Spleen (tissue), 13 donors: ENCODE measurements at places on chromosomes 12 and 14. TPM values are rescaled to one million over a fixed set of nuclear protein-coding genes. Genes with fewer than 3 reads are reported as not detected.

GRCh38 chr12:132812631-132813305, 15.9 kb downstream of the GOLGA3 start:
- no peak overlapping the region for H3K27ac ChIP-seq
- H3K27me3 ChIP-seq: no peaks in the 10 kb centered on the region
- no peaks in the 10 kb centered on the region for H3K4me1 ChIP-seq
- peaks cover 93% of the 10 kb centered on the region for H3K36me3 ChIP-seq

DNA sequence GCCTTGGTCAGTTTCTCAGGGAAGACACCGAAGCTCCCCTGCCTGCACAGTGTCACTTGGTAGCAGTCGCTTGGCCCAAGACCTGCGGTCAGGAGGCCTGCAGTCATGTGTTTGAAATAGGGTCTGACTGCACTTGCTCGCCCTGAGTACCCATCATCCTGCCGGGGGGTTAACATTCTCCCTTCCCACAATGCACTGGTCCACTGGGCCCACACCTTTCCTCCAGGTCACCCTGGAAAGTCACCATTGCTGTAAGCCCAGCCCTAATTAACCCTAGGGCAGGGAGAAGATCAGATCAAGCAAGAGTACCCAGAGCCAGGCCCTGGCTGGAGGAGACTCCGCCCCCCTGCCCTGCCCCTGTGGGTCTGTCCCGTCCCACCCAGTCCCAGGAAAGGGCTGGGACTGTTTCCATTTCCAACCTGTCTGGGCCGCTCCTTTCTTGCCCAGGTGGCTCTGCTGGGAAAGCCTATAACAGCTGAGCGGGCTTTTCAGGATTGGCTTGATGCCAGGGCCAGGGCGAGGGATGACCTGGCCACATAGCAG, 87.1 kb downstream of the ZFP36L1 start:
- no peak overlapping the region for H3K27ac ChIP-seq
- no peaks in the 10 kb centered on the region for H3K36me3 ChIP-seq
- DNase-seq: no peak
- no peaks in the 10 kb centered on the region for H3K27me3 ChIP-seq

TMEM132C gene
- total RNA-seq: 0.34 TPM

GRCh38 chr12:131529196-131530040, 181.5 kb upstream of the SFSWAP start:
- peaks cover 4% of the 10 kb centered on the region for H3K4me1 ChIP-seq
- H3K4me3 ChIP-seq: no peak overlapping the region
- H3K27me3 ChIP-seq: no peaks in the 10 kb centered on the region
- H3K36me3 ChIP-seq: no peaks in the 10 kb centered on the region
- DNase-seq: no peak

DNA sequence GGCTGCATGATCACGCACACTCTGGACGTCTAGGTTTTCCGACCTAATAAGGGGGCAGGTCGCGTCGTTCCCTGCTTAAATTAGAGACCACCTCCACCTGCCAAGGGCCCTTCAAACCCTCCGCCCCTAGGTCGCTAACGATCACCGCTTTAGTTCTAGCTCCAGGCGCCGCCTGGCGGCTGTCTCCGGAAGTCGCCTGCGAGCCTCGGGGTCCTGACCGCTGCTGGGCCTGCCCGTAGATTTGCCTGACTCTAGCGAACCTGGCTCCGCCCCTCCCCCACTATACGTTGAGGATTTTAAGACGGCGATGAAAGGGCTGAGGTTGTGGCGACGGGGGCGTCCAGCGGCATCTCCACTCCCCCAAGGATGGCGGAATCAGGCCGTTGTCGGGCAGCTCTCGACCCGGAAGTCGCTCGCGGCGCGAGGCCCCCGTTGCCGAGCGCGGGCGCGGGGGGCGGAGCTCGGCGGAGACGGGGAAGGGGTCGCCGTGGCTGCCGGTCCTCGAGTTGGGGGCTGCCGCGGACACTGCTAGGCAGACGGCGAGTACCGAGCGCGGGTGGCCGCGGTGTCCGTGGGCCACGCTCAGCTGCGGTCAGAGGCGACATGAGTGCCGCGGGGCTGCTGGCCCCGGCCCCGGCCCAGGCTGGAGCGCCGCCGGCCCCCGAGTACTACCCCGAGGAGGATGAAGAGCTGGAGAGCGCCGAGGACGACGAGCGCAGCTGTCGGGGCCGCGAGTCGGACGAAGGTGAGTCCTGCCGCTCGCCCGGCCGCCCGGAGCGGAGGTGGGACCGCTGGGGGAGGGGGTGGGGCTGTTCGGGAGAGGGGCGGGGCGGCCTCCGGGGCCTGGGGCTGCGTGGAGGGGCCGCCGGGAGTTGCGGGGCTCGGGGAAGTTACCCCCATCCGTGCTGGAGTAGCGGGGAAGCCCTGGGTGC, at the start of gene SUDS3:
Gene SUDS3 (plus strand): TSS at position 467 of the 932 bp plus-strand sequence. CDS start 137 bp downstream, at position 604.
- H3K4me3 ChIP-seq: peak within 1 kb of the TSS; percentile 95
- peaks cover 30% of the 10 kb centered on the region for H3K36me3 ChIP-seq
- H3K4me1 ChIP-seq: peaks cover 51% of the 10 kb centered on the region
- peak within 1 kb of the TSS; percentile 92 for H3K27ac ChIP-seq
- DNase-seq: peak; percentile 98

SYNE3 gene
- 27.2 TPM for total RNA-seq

FAM177A1 gene
- total RNA-seq: 33.4 TPM

GRCh38 chr14:65731933-65732506, 319.5 kb downstream of the FUT8 start:
- peaks cover 21% of the 10 kb centered on the region for H3K36me3 ChIP-seq
- no peak overlapping the region for H3K4me3 ChIP-seq
- no peaks in the 10 kb centered on the region for H3K4me1 ChIP-seq
- DNase-seq: no peak
- no peaks in the 10 kb centered on the region for H3K27me3 ChIP-seq
- H3K27ac ChIP-seq: no peak overlapping the region

PDE3A gene
- total RNA-seq: 4.9 TPM

MYF5 gene
- total RNA-seq: not detected

PROX2 gene
- 0.41 TPM for total RNA-seq

RAB2B gene
- total RNA-seq: 29.8 TPM

- H3K36me3 ChIP-seq: no peaks in the 10 kb centered on the region
- DNase-seq: no peak
- H3K4me3 ChIP-seq: no peak overlapping the region
- H3K27me3 ChIP-seq: no peaks in the 10 kb centered on the region
- no peaks in the 10 kb centered on the region for H3K4me1 ChIP-seq
- no peak overlapping the region for H3K27ac ChIP-seq
Measured at GRCh38 chr12:95395696-95396095, 78.3 kb upstream of the METAP2 start.

DNA sequence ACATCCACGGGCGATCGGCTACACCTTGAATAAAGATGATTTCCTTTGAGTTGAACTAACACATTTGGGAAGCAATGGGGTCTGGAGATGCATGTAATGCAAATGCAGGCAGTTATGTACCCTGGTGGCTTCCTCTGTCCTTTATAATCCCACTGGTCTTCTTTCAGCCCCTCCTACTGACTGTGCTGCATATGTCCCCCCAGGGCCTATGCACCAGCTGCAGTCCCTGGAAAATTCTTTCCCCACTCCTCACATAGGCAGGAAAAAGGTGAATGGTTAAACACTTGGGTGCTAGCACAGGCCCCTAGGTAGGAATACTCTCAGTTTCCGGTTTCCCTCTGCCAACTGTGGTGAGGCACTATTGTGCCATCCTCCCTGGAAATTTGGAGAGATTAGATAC, 294.8 kb upstream of the SOX5 start:
- no peaks in the 10 kb centered on the region for H3K27me3 ChIP-seq
- H3K27ac ChIP-seq: no peak overlapping the region
- H3K36me3 ChIP-seq: no peaks in the 10 kb centered on the region
- H3K4me1 ChIP-seq: no peaks in the 10 kb centered on the region
- no peak overlapping the region for H3K4me3 ChIP-seq
- no peak for DNase-seq

SIX6 gene
- total RNA-seq: not detected

CIDEB gene
- total RNA-seq: 75.1 TPM

DNA sequence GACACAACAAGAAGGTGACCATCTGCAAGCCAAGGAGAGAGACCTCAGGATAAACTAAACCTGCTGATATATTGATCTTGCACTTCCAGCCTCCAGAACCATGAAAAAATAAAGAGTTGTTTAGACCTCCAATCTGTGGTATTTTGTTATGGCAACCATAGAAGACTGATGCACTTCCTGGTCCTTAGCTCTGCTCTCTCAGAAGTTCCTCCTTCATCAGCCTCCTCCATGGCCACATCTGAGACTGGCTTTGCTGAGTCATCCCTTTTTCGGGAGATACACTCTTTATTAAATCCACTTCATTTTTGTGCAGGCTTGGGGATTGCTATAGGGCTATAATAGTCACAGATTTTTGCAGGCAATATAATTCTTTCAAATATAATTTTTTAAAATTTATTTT, 89.6 kb upstream of the ATF7IP start:
- H3K4me1 ChIP-seq: peaks cover 29% of the 10 kb centered on the region
- H3K27me3 ChIP-seq: no peaks in the 10 kb centered on the region
- no peak overlapping the region for H3K4me3 ChIP-seq
- DNase-seq: no peak

TDP1 gene
- 27.0 TPM for total RNA-seq

DNA sequence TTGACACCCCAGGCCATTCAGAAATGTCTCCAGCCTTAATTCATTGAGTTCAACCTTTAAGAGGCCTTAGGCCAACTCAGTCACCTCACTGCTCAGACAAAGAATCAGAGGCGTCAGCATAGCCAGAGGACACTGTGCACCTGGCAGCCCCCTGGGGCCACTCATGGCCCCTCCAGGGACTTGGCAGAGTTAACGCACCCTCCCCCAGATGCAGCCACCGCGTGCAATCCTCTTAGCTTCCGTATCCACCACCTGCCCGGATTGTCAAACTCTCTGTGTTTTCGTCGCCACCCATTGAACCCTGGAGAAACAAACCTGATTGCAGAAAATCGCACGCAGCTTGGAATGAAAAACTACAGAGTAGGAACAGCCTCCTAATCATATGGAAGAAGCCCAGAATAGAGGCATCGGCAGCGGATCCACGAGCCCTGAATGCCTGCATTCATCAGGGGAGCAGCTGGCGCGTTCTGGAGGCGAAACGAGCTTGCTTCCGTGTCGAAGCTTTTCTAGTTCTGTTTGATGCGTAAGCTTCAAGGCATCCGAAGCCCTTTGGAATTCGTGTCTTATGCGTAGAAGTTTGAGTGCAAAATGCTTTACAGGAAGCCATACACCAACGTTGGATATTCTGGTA, 22.4 kb downstream of the BRI3BP start:
- H3K27ac ChIP-seq: no peak overlapping the region
- H3K27me3 ChIP-seq: no peaks in the 10 kb centered on the region
- H3K4me1 ChIP-seq: no peaks in the 10 kb centered on the region
- H3K4me3 ChIP-seq: no peak overlapping the region
- no peak for DNase-seq

DNA sequence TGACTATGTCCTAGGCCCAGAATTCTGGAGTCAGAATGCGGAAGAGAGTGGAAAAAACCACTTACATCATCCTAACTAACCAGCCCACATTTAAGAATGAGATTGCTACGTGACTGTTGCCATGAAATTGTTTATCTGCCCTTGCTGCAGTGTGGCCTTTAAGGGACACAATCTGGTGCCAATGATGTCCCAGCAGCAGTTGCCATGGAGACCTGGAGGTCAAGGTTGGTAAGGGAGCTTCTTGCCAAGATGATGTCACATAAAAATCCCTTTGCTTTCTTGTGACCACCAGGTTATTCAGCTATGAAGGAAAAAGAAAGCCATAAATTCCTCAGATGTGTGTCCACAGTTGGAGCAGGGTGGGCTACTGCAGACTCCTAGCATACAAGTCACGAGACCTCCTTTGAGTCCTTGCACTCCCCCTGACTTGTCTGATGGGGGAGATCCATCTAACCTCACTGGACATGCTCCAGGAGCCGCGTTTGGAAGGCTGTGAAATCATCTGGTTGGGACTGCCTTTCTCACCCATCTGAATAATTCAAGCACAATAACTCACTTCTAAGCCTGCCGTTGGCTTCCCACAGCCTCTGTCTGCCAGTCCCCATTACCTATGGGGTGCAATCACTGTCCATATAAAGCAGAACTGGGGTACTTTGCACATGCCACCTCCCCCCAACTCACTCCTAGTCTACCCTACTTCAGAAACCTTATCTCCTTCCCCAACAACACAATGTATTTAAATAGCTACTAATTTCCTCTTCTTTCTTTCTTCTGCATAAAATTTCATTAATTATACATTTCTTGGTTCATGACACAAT, 165.6 kb downstream of the ZFP36L1 start:
- no peak overlapping the region for H3K27ac ChIP-seq
- no peak overlapping the region for H3K4me3 ChIP-seq
- no peaks in the 10 kb centered on the region for H3K36me3 ChIP-seq
- no peak for DNase-seq

C14orf39 gene
- not detected for total RNA-seq

DNA sequence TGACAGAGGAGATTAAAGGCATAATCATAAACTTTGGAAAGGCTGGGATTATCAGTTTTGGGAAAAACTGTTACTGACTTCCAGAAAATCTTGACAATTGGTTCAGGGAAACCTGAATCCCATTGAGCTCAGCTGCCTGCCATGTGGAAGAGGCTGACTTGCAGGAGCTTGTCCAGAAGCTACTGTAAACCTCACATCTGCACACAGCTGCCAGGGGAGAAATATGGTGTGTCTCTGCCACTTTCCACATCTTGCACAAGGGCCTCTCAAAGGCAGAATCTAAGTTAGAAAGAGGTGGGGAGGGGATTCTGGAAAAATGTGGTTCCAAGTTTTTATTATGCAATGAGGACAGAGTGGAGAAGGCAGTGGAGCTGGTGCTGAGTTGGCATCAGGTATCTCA, 8.7 kb upstream of the BHLHE41 start:
- no peak for DNase-seq
- no peaks in the 10 kb centered on the region for H3K4me1 ChIP-seq
- peaks cover 6% of the 10 kb centered on the region for H3K27me3 ChIP-seq
- no peaks in the 10 kb centered on the region for H3K36me3 ChIP-seq
- H3K27ac ChIP-seq: no peak overlapping the region

GRCh38 chr14:55572578-55572977, 7.4 kb upstream of the KTN1 start:
- H3K27me3 ChIP-seq: no peaks in the 10 kb centered on the region
- H3K36me3 ChIP-seq: no peaks in the 10 kb centered on the region
- DNase-seq: no peak
- H3K4me3 ChIP-seq: no peak overlapping the region
- no peaks in the 10 kb centered on the region for H3K4me1 ChIP-seq
- H3K27ac ChIP-seq: no peak overlapping the region

- no peaks in the 10 kb centered on the region for H3K27me3 ChIP-seq
- DNase-seq: peak; percentile 74
- H3K36me3 ChIP-seq: peaks cover 37% of the 10 kb centered on the region
- H3K27ac ChIP-seq: no peak overlapping the region
- H3K4me3 ChIP-seq: no peak overlapping the region
Measured at GRCh38 chr12:3041558-3042164, 35.5 kb upstream of the TSPAN9 start.

MIPOL1 gene
- 6.1 TPM for total RNA-seq
